ENCODE measurements at places on chromosomes 2 and 18.
A peak's percentile ranks its signal among the peaks of the same experiment; 100 is the strongest.

DNA sequence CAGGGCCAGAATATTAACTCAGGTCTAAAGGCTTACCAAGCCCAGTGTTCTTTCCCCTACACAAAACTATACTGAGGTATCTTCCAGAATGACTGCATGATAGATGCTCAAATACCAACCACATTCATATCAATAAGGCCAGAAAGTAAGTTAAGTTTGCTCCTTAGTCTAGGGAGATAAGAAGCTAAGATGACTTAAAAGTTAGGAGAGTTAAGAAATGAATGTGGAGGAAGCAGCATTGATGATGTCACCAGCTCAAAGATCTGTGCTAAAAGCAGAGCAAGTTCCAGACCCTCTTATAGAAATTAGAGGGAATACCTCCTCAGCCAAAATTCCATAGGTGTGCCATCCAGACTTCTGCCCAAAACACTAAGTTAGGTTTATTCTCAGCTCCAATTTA lies 6.1 kb downstream of the PPP4R1 start:
- peak; percentile 53 for DNase-seq

DNA sequence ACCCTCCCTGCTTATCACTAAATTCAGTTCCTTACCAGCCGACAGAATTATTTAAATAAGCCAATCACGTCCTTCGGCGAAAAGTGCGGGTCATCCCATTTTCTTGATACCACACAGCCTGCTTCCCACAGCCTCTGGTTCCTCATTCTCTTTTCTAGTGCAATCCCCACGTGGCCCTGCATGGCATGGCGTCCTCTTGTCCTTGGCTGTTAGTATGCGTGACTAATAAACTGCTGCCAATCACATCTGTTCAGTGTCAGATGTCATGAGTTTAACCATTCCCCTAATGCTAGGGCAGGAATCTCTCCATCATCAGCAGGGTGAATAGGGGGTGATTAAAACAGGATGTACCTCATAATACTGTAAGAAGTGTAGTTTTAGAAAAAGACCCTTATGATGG lies 62.8 kb upstream of the TSPYL6 start:
- DNase-seq = no peak

DNA sequence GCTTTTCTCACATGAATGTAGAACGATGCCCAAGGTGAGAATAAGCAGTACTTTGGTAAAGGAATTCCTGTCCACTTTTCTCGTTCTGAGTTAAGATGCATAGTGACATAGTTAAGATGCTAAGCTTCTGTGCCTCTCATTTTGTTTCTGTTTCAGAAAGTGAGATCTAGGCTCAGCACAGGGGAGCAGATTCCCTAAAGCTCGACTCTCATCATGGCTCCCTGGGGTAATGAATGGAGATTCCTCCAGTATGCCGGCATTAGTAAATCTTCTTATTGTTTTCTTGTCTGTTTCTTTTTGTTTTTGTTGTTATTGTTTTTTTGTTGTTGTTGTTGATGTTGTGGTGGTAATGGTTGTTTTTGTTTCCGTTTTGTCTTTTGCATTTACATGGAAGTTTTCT lies 225.4 kb downstream of the LRRTM4 start:
- DNase-seq = no peak

- DNase-seq = peak; percentile 76
These were observed 130.4 kb downstream of the IRS1 start for GRCh38 chr2:226669249-226669648.

GRCh38 chr2:239455436-239456203 lies 54.8 kb upstream of the HDAC4 start:
- DNase-seq = no peak

- no peak for DNase-seq
These were observed 2.9 kb upstream of the CASP10 start for GRCh38 chr2:201180010-201180409.

- no peak for DNase-seq
These were observed 18.9 kb downstream of the GPR35 start for GRCh38 chr2:240644171-240644651.

DNA sequence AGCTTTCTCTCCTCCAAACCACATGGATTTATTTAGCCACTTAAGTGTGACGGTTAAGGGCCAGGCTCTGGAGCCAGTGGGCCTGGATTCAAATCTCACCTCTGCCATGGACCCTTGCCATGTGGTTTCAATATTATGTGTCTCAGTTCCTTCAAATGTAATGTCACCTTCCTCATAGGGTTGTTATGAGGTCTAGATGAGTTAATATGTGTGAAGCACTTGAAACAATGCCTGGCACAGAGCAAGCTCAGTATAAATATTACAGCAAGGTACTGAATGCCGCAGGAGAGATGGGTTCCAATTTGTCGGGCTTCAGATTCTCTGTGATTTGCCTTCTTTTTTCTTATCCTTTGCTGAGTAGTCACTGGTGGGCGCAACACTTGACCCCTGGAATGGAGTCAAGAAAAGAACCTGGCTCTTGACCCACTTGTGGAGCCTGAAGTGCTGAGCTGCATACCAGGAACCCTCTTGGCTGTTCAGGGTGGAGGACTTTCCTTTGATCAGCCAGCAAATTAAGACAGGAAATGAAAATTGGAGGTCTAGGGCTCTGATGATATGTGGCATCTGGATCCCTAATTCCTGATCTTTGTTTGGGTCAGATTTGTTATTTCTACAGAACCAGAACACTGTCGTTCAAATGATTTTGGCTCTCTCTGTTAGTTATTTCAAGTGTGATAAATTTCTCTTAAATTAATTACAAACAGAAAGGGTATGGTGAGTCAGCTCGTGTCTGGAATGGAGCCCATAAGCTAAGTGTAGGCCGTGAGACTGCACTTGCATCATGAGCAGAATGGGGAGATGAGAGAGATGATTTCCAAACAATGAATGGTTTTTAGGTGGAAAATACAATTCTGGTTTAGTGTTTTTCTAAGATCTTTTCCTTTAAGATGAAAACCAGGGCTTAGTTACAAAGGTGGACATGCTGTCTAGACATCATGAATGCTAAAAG lies 293.0 kb downstream of the KCNS3 start:
- peak; percentile 68 for DNase-seq

- DNase-seq = no peak
These were observed 67.9 kb upstream of the SLC25A52 start for GRCh38 chr18:31828613-31829012.

GRCh38 chr2:239765076-239765845 lies 259.9 kb downstream of the NDUFA10 start:
- no peak for DNase-seq

DNA sequence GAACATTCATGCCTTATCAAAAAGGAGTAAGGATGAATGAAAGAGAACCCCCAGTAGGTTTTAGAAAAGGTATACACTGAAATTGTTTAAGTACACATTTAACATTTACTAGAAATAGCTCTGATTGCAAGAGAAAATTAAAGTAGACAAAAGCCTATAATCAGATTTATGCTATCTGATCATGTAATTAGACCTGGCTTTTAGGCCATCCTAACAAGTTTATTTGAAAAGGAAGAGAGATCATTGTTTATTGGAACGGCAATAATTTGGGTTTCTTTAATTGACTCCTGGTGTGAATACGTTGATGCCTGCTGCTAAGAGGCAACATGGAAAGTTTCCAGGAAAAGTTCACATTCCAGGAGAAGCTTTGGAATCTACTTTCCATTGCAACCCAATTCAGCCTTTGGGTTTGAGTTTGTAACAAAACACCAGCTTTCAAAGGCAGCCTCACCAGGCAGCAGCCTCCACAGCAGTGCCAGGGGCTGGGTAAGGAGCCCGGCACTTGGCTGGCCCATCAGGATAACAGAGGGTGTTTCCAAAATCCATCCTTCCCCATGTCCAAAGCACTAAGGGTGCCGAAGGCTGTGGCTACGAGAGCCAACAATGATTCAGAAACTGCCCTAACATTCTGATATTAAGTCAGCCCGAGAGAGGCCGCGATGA lies 18.0 kb downstream of the FZD7 start:
- DNase-seq = no peak

DNA sequence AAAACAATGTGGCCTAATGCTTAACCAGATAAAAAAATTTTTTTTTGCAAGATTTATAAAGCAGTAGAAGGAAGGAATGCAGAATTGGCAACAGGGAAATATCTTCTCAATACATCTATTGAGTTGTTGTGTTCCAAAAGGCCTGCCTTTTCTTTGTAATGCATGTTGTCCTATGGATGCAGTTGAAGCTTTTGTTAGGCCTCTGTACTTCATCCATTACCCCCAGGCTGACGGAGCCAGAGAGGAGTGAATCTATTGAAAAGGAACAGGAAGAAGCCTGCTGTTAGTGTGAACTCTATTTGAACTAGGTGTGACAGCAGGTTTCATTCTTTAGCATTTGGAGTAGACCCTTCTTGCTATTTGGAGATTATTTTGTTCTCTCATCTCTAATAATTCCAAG lies 56.5 kb downstream of the MTX2 start:
- no peak for DNase-seq

DNA sequence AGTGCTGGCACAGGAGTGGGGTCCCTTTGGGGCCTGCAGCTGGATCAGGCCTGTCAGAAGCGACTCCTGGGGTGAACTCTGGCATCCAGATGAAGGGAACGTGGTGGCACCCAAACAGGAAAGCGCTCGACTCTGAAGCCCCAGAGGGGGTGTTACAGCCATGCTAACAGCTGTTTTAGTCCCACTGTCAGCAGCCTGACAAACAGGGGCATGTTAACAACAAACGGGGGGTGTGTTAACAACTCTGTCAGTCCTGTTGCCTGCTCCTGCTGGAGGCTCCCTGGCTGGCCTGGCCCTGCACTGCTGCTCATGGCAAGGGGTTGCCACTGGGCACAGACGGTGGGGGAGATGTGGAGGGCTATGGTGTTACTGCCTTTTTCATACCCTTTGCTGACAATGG lies 2.6 kb upstream of the RNU2-63P start:
- no peak for DNase-seq

DNA sequence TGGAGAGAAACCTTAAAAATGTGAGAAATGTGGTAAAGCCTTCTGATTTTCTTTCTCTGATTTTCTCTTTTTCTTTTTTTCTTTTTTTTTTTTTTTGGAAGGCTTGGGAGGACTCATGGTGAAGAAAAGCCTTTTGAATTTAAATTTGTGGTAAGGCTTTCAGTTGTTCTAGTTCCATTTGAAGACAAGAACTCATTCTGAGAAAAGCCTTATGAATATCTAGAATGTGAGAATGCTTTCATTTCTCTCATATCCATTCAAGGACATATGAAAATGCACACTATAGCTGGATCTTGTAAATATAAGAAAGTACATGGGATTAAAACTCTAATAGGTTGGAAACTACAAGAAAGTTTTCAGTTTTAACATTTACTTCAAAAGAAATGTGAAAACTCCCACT lies 1045.2 kb upstream of the NRXN1 start:
- DNase-seq = no peak

- DNase-seq = peak; percentile 20
These were observed 113.1 kb upstream of the RAB12 start for GRCh38 chr18:8496186-8496585.

GRCh38 chr2:143085125-143085784 lies 44.0 kb upstream of the ARHGAP15 start:
- DNase-seq = no peak

DNA sequence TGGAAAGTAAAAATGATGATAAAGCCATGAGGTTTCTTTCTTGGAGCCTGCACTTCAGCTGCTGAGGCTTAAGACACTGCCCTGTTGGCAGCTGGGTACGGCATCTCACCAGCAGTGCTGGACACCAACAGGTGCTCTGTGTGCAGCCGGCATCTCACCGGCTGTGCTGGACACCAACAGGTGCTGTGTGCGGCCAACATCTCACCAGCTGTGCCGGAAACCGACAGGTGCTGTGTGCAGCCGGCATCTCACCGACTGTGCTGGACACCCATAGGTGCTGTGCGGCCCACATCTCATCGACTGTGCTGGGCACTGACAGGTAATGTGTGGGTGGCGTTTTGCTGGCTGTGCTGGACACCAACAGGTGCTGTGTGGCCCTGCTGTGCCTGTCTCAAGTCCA lies 190.8 kb downstream of the TMEM18 start:
- DNase-seq = no peak

GRCh38 chr2:65319072-65319673 lies 91.5 kb downstream of the ACTR2 start:
- no peak for DNase-seq

GRCh38 chr2:212997526-212998020 lies 153.8 kb downstream of the IKZF2 start:
- no peak for DNase-seq

DNA sequence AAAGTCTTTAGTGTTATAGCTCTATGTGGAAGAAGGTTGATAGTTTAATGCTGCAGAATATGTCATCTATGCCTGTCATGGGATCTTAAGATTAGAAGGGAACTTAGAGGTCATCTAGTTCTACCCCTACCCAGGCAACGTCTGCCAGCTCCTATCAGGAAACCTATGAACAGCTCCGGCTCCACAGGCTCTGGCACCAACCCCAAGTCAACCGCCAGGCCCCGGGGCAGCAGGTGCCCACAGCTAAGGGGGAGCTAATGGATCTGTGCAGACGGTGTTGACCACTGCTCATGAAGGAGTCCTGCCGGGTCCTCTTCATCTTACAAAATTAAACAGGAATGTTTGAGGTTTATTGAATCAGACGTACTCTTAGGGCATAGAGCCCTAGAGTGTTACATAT lies 440.8 kb upstream of the KLHL29 start:
- no peak for DNase-seq

GRCh38 chr18:10928011-10928771 lies 221.2 kb downstream of the PIEZO2 start:
- peak; percentile 31 for DNase-seq

DNA sequence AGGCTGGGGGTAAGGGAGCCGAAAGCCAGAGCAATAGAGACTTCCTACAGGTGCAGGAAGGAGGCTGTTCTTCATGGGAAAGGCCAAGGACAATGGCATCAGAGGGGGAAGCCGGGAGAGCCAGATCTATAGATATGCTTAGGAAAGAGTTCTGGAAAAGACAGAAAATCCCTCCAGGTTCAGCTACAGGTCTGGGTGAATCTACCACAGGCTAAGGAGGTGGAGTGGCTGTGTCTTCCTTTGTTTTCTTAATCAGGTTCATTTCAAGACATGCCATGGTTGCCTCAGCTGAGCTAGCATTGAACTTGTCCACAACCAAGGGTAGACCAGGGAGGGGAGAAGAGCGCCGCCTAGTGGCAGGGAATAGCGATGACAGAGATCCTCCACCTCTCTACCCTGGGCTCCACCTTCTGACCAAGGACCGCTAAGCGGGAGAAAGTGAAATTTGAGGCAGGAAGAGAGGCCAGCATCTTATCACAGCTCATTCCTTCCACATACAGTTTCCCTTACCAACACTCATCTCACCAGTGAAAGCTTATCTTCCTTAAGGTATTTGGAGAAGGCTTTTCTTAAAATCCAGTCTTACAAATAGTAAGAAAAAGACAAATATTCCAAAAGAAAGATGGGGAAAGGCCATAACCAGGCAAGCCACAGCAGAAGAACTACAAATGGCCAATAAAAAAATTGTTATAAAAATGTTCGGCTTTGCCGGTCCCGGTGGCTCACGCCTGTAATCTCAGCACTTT lies 74.2 kb downstream of the VIT start:
- DNase-seq = peak; percentile 55

Measured in amniotic epithelial cell (primary cell).